ENCODE measurements at places on chromosomes 16 and 17.

- DNase-seq = no peak
Measured at GRCh38 chr16:30600215-30600614, 10.0 kb downstream of the ZNF689 start.

GRCh38 chr17:64123114-64123513 lies 6.8 kb downstream of the ERN1 start:
- DNase-seq = no peak

- peak; percentile 71 for DNase-seq
Measured at GRCh38 chr17:58200024-58200633, 7.6 kb downstream of the EPX start.

- DNase-seq = no peak
Measured at GRCh38 chr17:65190467-65191097, 53.4 kb downstream of the RGS9 start.

DNA sequence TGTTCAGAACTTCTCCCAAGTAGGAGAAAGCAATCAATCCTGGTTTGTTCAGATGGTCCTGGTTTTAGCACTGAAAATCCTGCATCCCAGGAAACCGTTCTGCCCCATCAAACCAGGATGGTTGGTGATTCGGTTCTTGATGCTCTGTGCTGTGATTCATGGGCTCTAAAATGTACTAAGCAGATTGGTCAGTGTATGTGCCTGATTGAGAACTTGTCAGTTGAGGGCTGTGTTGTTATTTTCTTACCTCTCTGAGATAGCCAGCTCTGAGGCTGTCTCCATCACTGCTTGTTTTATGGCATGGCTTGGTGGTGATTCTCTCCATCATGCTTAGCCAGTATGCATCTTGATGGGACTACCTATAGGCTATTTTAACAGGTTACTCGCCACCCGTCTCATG lies 246.9 kb upstream of the RBFOX1 start:
- DNase-seq = no peak

GRCh38 chr16:13414154-13414553 lies 505.8 kb upstream of the ERCC4 start:
- no peak for DNase-seq

DNA sequence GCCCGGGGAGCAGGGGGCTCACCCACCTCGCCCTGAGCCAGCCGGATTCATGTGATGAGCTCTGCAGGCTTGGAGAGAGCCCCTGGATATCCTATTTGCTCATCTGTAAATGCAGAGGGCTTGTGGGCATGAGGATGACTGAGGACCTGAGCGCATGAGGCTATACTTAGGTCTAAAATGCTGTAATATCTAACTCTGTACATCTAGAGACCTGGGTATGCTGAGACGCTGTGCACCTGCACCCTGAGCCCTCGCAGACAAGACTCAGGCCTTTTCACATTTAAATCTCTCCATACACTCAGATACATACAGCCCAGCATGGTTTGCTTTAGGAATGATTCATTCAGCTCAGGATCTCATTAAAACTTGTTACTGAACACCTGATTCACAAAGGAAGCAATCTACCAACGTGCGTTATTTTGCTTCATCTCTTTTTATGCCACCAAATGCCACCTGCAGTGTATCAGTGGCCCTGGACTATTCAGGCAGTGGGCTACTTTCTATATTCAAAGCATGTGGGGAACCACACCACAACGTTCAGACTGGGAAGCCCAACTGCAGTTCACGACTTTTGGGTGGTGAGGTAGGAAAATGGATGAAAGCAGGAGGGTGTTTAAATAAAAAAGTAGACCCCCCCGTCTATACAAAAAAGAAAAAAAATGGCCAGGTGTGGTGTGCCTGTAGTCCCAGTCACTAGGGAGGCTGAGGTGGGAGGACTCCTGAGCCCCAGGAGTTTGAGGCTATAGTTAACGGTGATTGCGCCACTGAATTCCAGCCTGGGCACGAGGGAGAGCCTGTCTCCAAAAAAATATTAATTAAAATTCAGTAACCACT lies 12.0 kb downstream of the USP7 start:
- DNase-seq = no peak

DNA sequence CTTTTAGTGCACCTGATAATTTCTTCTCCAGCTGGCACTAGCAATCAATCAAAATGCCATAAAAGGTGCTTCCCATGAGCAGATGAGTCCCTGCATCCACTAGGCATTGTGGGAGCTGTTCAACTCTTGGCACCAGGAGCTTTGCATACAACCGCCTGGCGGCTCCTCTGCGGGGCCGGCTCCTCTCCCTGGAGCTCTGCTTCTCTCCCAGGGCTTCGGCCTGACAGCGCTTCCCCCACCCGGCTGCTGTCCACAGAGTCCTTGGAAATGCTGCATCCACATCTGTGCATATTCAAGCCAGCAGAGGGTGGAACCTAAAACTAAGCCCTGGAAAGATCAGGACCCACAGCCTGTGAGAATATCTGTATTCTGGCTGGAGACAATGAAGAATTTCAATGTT lies 62.9 kb downstream of the LMF1 start:
- DNase-seq = no peak
